ENCODE measurements at places on chromosomes 12 and 14.

DNA sequence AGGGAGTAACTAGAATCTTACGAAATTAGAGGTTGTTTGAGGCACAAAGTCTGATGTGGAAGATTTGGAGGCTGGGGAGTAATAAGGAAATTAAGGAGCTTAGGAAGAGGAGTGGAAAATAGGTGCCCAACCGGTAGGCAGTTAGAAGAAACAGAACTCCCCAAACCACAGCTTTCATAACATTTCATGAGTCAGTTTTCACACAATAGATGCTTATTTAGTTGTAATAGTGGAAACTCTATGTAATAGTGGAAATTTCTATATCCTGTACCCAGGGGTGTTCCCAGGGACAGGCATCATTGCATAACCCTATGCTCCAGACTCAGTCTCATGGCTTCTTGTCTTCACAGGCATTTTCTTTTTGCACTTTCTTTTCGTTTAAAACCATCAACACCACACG lies 8.3 kb downstream of the C3AR1 start:
- DNase-seq, result peak; percentile 85

DNA sequence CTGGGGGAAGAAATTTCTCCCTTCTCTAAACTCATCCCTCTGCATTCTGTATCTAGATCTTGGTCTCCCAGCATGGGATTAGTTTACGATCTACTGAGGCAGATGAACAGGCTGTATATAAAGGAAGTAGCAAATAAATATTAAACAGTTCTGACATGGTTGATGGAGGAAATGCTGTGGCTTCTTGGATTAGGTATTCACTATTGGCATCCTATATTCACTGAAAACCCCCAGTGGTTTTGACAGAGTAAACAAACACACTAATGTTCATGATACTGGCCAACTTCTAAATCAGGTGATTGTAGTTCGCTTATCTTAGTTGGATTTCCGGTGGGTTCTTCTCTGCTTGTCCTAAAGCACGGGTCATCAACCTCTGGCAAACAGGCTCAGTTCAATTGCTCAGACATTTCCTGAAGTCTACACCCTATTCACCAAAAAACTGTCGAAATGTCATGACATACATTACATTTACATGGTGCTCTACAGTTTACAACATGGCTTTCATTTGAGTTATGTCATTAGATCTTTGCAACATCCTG lies 433.9 kb downstream of the EGLN3 start:
- DNase-seq, result no peak

DNA sequence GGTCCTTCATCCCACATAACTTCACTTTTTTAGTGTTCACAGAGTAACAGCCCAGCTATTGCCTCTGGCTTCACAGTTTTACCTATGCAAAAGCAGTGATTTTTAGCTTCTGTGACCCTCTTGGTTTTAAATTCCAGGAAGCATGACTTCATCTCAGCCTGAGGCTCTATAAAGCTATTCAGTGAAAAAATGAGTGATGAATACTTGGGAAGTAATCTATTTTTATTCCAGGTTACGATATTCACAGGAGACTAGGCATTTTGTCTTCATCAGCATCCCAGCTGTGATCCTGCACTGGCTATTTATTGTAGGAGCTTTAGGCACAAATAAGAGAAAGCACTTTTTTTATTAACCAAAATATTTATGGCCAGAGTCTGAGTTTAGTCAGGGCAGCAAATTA lies 164.8 kb downstream of the SNAPC1 start:
- no peak for DNase-seq

DNA sequence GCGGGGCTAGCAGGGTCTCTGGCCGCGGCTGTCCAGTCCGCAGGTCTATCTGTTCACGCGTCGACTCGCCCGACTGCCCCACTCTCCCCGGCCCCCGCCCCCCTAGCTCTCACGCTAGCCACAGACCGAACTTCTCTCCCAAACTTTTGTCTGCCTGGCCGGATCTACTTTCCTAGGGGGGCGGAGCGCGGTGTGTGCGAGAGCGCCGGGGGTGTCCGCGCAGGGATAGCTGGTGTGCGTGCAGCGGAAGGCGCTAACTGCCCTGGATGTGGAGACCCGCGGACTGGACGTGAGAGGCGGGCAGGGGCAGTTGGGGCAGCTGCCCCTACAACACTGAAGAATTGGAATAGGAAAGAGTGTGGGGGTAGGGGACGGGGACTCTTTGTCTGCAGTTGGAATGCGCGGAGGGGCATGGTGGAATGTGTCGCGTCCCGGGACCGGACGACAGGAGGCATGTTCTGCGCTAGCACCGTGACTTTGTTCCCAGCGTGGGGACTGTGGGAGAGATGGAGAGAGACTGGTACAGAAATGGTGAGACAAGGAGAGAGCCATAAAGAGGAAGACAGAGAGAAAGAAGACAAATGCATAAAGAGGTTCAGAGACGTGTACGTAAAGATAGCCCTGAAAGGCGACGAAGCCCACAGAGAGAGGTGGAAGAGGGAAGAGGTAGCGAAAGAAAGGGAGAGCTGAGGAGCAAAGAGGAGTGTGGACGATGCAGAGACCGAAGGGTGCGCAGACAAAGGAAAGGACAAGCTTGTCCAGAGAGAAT lies at the start of gene AJUBA:
TSS of gene AJUBA (minus strand) at position 75 of the 769 bp plus-strand sequence. CDS start 285 bp downstream, outside the sequence.
- no peak for DNase-seq

- no peak for DNase-seq
Measured at GRCh38 chr14:29102996-29103395, 336.4 kb downstream of the FOXG1 start.

DNA sequence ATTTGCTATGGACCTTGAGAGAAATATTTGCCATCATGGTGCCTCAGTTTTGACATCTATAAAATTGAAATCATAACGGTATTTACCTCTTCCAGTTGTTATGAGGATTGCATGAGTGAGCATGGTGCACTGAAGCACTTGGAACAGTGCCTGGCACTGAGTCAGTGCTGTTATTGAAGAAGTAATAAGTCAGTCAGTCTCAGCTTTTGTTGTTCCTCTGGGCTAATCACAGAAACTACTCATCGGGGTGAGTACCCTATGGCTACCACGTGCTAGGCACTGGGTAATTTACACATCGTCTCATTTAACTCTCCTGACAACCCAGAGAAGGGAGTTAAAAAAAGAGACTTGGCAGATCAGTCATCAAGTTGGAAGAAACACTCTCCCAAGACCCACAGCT lies 159.5 kb upstream of the NRXN3 start:
- no peak for DNase-seq

- no peak for DNase-seq
Measured at GRCh38 chr14:23005451-23006187, 4.3 kb downstream of the C14orf93 start.

- no peak for DNase-seq
Measured at GRCh38 chr12:60042835-60043234, 447.0 kb downstream of the SLC16A7 start.

GRCh38 chr12:105337391-105337790 lies 6.9 kb downstream of the C12orf75 start:
- peak; percentile 83 for DNase-seq

GRCh38 chr12:4379405-4379804 lies at the start of gene FGF23:
Gene FGF23 (minus strand): TSS chr12:4379712. CDS start chr12:4379582, 130 bp downstream.
- DNase-seq, result no peak

GRCh38 chr12:49346659-49347310 lies at the start of gene DNAJC22:
Gene DNAJC22 (plus strand): TSS chr12:49346888. CDS start chr12:49348873, 1,985 bp downstream.
- no peak for DNase-seq

GRCh38 chr12:124411281-124411878 lies 116.5 kb downstream of the RFLNA start:
- DNase-seq, result no peak

- no peak for DNase-seq
Measured at GRCh38 chr14:104224131-104224505, 85.7 kb downstream of the KIF26A start.

- peak; percentile 56 for DNase-seq
Measured at GRCh38 chr12:46473634-46474329, 101.2 kb upstream of the SLC38A2 start.

DNA sequence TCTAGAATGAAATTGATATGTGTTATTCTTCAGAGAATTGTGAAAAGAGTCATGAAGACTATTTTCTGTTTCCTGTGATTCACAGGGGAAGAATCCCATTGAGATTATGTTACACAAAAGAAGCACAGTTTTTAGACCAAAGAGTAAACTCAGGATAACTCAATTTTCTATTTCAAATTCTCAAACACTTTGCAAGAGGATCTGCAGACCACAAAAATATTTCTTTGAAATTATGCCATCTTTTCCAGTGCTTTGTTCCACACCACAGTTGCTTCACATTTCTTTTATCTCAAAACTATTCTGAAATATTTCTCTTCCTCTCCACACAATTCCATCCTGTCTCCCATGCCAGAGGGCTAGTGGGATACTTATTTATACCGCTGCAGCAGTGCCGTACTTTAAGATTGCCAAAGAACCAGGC lies 188.9 kb upstream of the FOXG1 start:
- no peak for DNase-seq

DNA sequence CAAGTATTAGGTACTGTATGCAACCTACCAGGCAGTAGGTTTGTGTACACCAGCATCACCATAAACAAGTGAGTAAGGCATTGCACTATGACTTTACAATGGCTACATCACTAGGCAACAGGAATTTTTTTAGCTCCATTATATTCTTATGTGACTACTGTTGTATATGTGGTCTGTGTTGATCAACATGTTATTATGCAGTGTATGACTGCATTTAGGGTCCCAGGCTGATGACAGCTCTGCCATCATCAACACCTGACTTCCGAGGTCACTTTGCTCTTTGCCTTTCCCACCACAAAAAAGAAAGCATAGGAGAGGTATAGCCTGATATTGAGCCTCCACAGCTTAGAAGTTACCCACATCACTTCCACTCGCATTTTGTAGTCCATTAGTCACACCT lies 217.5 kb upstream of the PELI2 start:
- DNase-seq, result no peak

- no peak for DNase-seq
Measured at GRCh38 chr12:96882862-96883261, 24.2 kb upstream of the NEDD1 start.

- peak; percentile 70 for DNase-seq
Measured at GRCh38 chr12:93847517-93848474, 170.6 kb downstream of the CRADD start.

- DNase-seq, result no peak
Measured at GRCh38 chr14:59583755-59584154, 7.1 kb upstream of the CCDC175 start.

DNA sequence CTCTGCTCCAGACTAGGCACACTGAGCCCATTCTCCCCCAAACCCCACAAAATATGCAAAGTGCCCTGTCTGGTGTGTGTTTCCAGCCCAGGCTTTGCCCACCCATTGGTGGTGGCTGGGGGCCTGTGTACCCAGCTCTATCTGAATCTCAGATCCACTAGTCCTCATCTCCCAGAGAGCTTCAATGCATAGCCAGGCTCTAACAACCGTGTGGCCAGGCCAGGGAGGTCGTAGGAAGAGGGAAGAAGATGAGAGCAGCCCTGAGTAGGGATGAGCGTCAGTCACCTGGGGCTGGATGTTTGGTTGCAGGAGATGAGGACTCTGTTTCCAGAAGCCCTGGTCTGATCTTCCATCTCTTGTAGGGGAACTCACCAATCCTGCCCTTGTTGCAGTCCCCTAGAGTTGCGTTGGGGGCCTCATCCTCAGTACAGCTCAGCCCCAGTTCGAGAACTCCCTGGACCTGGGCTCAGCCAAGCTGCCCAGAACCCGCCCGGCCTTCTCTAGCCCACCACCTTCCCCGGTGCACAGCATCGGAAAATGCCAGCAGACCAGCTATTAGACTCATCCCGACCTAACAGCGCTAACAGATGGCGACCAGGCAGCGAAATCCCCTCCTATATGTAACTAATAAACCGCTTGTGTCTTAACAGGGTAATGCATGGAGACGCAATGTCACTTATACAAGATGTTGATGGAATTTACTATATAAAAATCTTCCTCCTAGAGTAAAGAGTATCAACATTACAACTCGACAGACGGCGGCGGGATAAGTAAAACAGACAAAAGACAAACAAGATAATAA lies 3.2 kb upstream of the LHX5 start:
- DNase-seq, result no peak

DNA sequence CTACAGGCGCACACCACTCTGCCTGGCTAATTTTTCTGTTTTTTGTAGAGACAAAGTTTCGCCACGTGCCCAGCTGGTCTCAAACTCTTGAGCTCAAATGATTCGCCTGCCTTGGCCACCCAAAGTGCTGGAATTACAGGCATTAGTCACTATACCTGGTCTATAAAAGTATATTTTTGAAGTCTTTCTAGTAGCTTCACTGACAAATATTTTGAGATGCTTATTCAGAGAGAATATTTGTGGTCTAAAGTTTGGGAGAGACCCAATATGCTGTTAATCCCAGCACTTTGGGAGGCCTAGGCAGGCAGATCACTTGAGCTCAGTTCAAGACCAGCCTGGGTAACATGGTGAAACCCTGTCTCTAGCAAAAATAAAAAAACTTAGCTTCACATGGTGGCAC lies 22.0 kb upstream of the PPP1R12A start:
- no peak for DNase-seq

DNA sequence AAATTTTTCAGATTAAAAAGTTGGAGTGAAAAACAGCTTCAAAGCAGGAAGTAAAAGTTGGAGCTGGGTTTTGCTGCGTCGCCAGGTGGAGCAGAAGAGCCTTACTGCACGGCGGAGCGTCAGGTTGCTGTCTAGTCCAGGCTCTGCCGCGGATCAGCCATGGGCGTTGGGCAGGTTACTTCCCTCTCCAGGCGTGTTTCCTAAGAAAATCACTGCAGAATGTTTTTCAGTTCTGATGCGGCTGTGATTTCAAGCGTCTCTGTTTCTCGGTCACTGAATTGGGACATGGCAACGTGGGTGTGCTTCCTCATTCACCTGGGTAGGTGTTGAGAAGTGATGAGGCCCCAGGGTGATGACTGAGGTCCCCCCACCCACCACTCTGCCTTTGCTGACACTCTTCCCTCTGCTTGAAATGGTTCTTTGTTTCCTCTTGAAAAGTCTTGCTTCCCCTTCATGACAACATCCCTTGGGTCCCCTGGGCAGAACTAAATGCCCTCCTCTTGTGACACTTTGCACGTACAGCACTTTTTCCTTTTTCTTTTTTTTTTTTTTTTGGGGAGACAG lies 7.6 kb downstream of the EVL start:
- DNase-seq, result no peak

- DNase-seq, result no peak
Measured at GRCh38 chr14:102320033-102320660, 601 bp downstream of the ZNF839 start.

DNA sequence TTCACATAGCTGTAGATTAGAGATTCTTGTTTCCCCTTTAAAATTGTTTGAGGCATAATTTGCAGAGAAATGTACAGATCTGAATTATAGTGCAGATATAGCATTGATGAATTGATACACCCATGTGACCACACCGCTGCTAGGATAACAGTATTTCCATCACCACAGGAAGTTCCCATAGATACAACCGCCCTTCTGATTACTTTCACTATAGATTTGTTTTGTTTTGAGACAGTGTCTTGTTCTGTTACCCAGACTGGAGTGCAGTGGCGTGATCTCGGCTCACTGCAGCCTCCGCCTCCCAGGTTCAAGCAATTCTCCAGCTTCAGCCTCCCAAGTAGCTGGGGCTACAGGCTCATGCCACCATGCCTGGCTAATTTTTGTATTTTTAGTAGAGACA lies 8.8 kb upstream of the ASPG start:
- no peak for DNase-seq

DNA sequence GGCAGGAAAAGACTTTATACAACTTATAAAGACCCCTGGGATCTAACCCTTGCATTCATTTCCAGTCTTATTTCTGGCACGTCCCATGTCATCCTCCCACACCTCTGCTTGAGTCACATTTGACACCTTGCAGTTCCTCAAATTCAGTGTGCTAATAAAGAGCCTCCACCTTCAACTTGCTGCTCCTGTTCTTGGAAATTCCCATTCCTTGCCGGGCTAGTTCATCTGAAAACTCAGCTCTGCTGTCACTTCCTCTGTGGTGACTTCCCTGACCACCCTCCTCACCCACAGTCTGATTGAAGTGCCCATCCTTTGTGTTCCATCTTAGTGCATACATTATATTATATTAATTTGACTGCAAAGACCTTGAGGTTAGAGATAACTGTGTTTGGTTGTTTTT lies 37.4 kb upstream of the PSMA6 start:
- DNase-seq, result no peak
